ENCODE measurements at places on chromosomes 2 and 18.

GRCh38 chr2:12674644-12675328 lies 42.0 kb upstream of the TRIB2 start:
- no peak for DNase-seq

- DNase-seq = no peak
These were observed 42.3 kb downstream of the ATP9B start for GRCh38 chr18:79111483-79111882.

DNA sequence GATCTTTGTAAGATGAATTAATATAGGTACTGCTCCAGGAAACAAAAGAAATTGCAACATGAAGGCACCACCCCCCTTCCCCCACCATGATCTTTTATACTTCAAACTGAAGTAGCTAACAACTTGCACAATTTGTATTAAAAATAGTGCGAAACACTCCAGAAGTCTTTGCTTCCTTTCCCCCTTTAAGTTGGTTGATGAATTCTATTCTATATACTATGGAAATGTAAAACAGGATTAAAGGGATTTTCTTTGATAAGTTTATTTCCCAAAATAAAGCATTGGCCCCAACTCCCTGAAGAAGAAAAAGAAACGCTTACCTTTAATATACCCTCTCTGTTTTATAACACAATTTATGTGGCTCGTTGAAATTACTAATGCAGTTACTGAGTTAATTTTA lies 227.1 kb downstream of the ARHGAP15 start:
- DNase-seq = no peak

DNA sequence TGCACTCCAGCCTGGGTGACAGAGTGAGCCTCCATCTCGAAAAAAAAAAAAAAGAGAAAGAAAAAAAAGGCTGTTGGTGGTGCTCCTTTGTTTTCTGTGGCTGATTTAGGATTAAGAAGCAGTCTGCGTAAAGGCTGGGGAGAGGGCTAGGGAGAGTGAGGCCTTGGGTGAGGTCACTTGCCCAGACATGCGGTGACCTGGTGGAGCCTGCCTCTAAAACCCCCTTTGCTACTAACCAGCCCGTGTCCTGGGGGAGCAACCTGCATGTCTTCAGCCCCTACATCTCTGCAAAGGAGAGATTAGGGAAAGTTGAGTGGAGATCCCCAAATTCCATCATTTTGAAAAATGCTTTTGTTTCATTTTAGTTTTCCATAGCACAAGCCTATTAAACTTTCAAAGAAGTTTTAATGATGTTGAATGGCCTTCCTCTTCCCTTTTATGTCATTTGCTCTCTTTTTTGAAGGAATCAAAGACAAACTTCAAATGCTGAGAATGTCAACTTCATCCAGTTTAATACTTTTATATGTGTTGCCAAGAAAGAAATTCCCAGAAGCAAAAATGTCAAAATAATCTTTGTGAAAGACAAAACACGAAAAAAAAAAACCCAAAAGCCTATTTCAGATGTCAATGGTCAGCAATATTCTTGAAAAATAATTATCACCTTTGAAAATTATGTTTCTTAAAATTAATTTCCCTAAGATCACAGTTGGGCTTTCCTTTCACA lies 38.9 kb upstream of the RALBP1 start:
- no peak for DNase-seq

- no peak for DNase-seq
These were observed 4.0 kb downstream of the TMEM200C start for GRCh38 chr18:5891184-5891853.

GRCh38 chr18:25453556-25454269 lies 101.7 kb upstream of the ZNF521 start:
- DNase-seq = peak; percentile 47

DNA sequence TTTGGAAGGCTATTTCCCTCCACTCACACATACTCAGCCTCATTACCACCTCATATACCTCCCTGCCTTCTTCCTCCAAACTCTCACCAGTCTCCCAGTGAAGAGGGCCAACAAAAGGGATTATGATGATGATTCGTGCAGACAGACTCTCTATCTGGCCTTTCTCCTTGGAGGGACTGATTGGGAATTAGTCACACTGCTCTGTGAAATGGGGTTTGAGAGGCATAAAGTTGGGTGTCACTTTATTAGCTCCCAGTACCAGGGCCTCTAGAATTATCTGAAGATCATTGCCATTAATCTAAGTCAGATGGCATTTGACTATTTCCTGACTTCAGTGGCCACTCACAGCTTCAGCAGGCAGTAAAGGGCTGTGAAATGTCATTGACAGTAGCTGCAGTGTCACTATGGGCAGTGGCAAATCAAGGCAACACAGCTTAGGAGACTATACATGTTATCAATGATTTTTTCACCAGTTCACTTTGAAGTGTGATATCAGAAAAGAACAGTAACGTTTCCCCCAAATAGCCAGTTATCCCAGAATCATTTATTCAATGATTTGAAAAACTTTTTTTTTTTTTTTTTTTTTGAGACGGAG lies 17.4 kb downstream of the CNRIP1 start:
- no peak for DNase-seq

GRCh38 chr18:70373042-70373519 lies 84.2 kb downstream of the SOCS6 start:
- DNase-seq = peak; percentile 92

DNA sequence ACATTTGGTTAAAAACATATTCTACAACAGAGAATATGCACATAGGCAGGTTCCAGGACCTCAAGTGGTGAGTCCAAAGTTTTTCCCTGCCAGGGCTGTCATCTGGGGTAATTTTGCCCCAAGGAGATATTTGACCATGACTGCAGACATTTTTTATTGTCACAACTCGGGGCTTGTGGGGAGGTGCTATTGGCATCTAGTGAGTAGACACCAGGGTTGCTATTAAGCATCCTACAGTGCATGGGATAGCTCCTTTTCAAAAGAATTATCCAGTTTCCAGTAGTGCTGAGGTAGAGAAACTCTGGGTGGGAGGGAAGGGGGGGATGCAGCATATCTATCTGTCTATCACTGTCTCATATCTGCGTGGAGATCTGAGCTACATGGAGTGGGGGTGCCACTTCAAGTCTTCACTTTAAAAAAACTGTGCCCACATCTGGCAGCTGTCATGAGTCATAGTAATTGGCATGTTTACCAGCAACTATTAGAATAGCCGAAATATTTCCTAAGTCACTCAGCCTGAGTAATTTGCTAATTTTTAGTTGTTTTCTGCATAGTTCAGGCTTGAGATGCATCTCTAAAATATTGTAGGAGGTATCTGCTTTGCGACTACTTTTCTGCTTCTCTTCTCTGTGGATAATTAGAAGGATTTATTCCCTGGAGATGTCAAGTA lies 254.0 kb upstream of the RBMS1 start:
- DNase-seq = peak; percentile 16

GRCh38 chr2:55153584-55154299 lies 78.4 kb downstream of the CLHC1 start:
- DNase-seq = no peak

DNA sequence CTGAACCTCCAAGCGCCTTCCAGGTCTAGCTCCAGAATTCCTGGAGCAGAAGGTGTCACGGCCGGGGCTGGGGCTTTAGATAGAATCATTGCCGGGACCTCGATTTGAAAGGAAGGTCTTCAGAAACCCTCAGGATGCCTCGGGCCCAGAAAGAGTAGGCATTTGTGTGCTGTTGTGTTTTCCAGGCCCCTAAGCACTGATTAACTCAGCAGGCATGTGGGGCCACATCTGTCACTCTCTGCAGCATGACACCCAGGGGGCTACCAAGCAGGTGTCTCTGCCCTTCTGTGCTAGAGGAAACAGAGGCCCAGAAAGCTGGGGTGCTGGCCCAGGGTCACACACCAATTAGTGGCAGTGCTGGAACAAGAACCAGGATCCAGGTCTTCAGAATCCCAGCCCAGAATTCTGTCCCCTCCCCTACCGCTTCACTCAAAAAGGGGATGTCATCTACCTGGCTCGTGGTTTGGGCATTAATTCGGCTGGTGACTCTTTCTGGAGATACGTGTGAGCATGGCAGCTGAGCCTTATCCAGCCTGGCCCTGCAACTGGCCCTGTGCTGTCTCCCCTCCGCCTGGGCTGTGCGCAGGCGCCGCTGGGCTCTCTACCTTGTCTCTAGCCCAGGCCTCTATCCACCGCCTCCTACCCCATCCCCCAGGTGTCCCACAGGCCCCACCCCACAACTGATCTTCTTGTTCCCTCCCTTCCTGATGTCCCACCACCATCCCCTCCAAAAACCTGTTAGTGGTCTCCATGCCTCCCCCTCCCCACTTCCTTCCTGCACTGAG lies 245.4 kb downstream of the ATAD2B start:
- DNase-seq = no peak

- no peak for DNase-seq
These were observed 728.8 kb upstream of the PIK3C3 start for GRCh38 chr18:41226186-41226585.

- DNase-seq = no peak
These were observed 2.9 kb upstream of the NEURL3 start for GRCh38 chr2:96507957-96508520.

DNA sequence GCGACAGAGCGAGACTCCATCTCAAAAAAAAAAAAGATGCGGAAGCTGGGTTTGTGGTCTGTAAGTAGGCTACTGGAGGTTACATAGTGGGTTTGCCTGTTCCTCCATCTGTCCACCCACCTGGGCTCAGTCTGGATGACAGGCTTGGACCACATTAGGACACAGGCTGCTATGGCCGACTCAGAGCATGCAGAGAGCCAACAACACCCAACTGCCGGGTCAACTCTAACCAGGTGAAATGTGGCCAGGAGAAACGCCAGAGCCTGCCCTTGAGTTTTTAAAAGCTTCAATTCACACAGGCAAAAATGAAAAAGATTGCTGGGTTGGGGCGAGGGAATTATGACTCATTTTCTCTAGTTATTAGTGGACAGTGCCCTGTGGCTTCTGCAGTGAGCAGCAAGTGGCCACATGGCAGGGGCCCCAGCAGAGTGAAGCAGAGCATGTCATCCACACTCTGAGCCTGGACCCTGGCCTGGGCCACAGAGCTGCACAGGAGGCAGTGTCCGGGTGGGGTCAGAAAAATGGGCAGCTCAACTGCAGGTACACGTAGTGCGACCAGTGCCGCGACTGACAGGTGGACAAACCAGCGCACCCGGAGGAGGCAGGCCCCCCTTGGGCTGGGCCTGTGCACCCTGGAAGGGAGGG lies 67.4 kb downstream of the BIN1 start:
- DNase-seq = no peak

DNA sequence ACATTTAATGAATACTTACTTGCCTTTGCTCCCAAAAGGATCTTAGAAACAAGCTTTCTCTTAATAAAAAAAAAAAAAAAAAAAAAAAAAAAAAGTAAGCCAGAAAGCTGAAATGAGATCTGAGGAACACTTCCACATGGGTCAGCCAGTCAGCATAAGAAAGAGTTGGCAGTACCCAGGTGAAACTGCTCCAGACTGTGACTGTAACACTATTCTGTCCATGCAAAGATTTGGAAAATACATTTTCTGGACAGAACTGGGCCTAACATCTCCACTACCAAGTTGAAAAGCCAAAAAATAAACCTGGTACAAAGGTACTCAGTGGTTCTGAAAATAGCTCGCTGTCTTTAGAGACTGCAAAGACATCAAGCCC lies 135.7 kb downstream of the THADA start:
- DNase-seq = no peak

- no peak for DNase-seq
These were observed 30.1 kb upstream of the CEP68 start for GRCh38 chr2:65026154-65026553.

GRCh38 chr2:160479269-160479668 lies 14.3 kb downstream of the RBMS1 start:
- no peak for DNase-seq

GRCh38 chr18:56319953-56320352 lies 318.4 kb downstream of the TXNL1 start:
- no peak for DNase-seq

DNA sequence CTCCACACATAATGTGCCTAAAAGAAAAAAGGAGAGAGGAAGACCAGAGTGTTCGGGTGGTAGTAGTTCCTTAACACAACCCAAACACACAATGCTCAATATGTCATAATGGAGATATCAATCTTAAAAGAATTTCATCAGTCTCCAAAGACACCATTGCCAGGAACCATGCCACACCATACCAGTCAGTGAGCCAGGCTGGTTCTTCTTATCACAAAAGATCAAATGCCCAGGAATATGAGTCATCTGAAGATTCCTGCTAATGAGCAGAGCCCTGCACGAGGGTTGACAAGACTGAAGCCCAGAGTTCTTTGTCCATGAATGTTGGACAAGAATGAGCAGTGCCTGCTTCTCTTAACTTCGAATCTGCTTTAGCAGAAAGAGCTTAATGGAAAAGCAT lies 262.3 kb downstream of the ZNF516 start:
- DNase-seq = no peak

- no peak for DNase-seq
These were observed 59.8 kb downstream of the TAF4B start for GRCh38 chr18:26286008-26286407.

DNA sequence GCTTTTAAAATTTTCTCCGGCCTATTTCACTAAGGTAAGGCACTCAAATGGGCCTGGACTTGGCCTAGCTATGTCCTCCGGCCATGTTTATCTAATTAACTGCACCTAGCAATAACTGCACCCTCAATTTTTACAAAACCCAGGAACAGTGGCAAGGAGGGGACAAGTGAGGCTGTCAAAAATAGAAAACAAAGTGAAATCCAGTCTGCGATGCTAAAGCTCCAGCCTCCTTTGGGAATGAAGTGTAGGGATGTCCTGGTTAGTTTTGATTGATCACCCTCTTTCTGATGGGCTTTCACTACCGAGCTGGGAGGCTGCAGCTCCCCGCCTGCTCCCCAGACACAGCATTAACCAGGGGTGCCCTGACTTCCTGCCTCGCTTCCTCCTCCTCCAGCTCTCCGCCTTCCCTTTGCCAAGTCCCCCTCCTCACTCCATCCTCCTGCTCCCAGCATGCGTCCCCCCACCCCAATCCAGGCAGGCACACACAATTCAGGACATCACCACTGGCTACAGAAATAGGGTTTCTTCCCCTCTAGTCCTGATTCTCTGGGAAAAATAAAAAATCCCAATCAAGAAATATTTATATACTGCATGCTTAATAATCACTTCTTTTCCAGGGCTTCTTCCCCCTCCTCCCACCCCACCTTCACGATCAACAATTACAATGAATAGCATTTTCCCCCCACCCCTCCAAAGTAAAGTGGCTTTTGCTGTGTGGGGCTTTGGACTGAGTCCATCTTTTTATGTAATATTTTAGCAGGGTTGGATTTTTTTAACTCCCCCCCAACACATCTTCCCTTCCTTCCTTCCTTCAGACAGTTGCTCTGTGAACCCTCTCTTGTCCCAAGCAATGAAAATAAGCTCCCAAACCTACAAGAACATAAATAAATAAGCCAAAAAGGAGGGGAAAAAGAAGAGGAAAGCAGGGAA lies 3.3 kb upstream of the POU3F3 start:
- no peak for DNase-seq
